ENCODE measurements at places on chromosomes 2 and 18.

DNA sequence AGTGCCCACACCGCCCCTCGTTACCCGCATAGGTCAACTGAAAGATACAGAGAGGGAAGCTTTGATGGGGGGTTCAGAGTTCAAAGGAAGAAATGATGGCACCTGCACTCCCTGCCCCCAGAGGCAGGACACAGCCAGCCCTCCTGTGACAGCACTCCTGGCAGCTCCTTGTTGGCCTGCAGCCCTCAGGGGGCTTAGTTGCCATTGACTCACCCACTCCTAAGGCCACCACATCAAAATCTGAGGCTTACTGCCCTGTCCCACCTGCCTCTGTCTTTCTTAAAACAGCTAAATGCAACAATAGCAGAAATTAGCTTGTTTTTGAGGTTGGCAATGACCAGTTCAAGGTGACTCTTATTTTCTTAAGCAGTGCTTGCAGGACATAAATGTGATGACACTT, 31.6 kb upstream of the SLC35F6 start:
- DNase-seq, result no peak

GRCh38 chr2:43461453-43462073, 134.3 kb downstream of the THADA start:
- no peak for DNase-seq

DNA sequence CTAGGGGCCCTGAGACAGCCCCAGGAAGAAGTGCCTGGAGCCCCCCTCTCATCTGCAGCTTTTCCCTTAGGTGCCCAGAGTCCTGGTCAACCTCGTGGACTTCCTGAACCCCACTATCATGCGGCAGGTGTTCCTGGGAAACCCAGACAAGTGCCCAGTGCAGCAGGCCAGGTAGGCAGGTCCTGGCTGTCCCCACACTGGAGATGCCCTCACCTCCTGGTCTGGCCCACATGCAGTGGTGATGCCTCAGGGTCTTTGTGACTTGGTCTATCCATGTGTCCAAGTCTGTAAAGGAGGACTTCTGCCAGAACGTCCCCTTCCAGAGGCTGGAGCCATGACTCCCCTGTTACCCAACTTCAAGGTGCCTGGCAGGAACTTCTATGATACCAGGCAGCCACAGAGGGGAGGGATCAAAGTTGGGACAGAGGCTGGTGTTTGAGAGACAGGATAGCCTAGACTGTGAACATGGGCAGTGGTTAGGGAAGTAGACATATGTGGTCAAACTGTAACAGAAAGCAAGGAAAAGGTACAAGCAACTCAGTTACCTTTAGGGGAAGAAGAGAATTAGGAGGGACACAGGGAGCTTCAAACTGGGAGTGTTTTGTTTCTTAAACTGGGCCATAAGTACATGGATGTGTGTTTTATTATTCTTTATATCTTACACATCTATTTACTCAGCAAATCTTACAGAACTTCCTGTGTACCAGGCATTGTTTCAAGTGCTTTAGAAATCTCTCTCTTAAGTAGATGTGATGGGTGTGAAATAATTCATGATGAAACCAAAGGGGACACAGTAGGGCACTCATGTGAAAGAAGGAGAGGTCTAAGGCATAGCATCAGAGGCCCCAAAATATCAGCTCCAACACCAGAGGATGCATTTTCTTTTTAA, 107.1 kb downstream of the PLB1 start:
- DNase-seq, result no peak

DNA sequence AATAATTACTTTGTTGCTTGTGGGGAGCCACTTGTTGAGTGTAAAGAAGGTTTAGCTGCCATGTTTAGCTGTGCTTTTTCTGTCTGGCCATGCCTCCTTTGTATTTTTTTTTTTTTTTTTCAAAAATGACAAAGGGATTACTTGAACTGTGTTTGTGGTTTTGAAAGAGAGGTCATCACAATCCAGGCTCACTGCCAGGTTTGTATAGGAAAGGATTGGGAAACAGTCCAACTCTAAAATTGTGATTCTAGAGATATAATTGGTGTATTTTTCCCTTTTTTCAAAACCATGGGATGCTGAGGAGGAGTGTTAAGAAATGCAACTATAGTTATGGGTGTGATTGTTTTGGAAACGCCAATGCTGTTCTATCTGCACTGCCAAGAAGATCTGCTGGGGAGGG, 4.3 kb downstream of the ITPRIPL1 start:
- no peak for DNase-seq

DNA sequence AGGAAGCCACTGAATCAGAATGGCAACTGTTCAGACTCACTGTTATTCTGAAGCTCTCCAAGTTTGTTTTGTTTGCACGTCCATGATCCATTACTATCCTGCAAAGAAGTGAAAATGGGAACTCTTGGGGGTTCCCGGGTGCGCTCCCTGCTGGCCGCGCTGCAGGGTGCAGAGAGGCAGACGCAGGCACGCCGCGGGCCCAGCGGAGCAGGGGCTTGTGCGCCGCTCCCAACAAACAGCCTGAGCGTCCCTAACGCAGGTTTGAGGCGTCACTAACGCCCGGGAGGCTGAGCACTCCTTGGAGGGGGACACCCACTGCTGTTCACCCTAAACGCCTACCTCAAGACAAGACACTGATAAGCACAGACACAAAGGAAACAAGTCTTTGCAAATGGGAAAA, 14.3 kb upstream of the PIEZO2 start:
- DNase-seq, result no peak

DNA sequence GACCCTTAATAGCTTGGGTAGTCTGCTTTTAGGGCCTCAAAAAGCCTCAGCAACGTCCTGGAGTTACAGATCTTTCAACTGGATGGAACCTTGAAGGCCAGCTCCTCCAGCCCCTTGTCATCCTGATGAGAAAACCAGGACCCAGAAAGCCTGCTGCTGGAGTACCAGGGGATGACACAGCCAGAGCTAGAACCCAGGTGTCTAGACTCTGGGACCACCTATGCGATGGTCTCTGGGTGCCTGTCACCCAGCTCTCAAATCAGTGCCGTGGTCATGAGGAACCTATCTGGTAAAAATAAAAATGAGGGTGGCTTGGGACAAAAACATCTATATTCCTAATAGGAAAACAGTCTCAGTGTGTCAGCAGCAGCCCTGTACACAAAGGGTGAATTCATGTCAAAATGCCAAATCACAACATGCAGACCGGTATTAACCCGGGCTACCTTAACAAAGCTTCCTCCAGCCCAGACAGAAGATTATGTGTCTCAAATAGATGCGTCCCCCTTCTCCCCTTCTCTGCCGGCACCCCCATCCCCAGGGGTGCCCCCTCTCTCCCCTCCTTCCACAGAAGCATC, 28.5 kb downstream of the SMAD7 start:
- no peak for DNase-seq

- no peak for DNase-seq
These were observed 71.2 kb downstream of the SPATS2L start for GRCh38 chr2:200377355-200378336.

- DNase-seq, result peak; percentile 8
These were observed 119.1 kb downstream of the BAZ2B start for GRCh38 chr2:159497256-159497655.

- DNase-seq, result no peak
These were observed 33.4 kb upstream of the POMC start for GRCh38 chr2:25201794-25202193.

GRCh38 chr18:32355896-32356295, 114.8 kb downstream of the GAREM1 start:
- no peak for DNase-seq

GRCh38 chr2:184598316-184599053, at the start of gene ZNF804A:
TSS of gene ZNF804A (plus strand) at chr2:184598529. CDS start at chr2:184598960, 431 bp downstream.
- DNase-seq, result peak; percentile 28

GRCh38 chr2:58137221-58137620, 90.6 kb downstream of the VRK2 start:
- DNase-seq, result peak; percentile 32

GRCh38 chr2:39937621-39938020, 158.6 kb upstream of the THUMPD2 start:
- no peak for DNase-seq

GRCh38 chr18:57710226-57710625, 88.6 kb upstream of the NARS1 start:
- DNase-seq, result no peak

GRCh38 chr2:164430166-164430783, 191.0 kb downstream of the GRB14 start:
- DNase-seq, result peak; percentile 25

- peak; percentile 35 for DNase-seq
These were observed at the start of gene PHLPP1 for GRCh38 chr18:62715436-62715758. TSS of gene PHLPP1 (plus strand) at chr18:62715541. CDS start at chr18:62715684, 143 bp downstream.

DNA sequence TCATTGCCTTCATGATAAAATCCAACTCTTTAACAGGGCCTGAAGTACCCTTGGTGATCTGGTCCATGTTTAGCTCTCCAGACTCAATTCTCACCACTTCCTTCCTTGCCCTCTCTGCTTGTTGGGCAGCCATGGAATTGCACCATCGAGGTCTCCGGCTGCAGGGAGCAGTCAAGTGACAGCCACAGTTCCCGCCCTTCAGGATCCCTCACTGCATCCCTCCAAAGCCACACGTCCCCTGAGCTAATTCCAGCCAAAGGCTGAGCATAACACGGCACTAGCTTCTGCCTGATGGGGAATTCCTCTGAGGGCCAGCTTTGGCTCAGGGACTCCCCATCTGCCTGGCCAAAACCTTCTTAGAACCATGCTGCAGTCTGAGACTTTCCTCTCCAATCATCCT, 47.4 kb upstream of the SLC1A4 start:
- DNase-seq, result no peak
